ENCODE measurements at places on chromosomes 1 and 21.

GRCh38 chr1:18481190-18481920, 625 bp downstream of the KLHDC7A start:
- peak overlapping the region; percentile 10 for H3K4me3 ChIP-seq
- peak overlapping the region; percentile 73 for H3K27ac ChIP-seq
- DNase-seq, result no peak
- H3K4me1 ChIP-seq, result peaks cover 11% of the 10 kb centered on the region

GRCh38 chr1:110214454-110215404, 4.6 kb downstream of the KCNC4 start:
- H3K27ac ChIP-seq, result no peak overlapping the region
- H3K27me3 ChIP-seq, result no peaks in the 10 kb centered on the region
- no peaks in the 10 kb centered on the region for H3K36me3 ChIP-seq
- H3K4me1 ChIP-seq, result peaks cover 13% of the 10 kb centered on the region
- no peak for DNase-seq

DNA sequence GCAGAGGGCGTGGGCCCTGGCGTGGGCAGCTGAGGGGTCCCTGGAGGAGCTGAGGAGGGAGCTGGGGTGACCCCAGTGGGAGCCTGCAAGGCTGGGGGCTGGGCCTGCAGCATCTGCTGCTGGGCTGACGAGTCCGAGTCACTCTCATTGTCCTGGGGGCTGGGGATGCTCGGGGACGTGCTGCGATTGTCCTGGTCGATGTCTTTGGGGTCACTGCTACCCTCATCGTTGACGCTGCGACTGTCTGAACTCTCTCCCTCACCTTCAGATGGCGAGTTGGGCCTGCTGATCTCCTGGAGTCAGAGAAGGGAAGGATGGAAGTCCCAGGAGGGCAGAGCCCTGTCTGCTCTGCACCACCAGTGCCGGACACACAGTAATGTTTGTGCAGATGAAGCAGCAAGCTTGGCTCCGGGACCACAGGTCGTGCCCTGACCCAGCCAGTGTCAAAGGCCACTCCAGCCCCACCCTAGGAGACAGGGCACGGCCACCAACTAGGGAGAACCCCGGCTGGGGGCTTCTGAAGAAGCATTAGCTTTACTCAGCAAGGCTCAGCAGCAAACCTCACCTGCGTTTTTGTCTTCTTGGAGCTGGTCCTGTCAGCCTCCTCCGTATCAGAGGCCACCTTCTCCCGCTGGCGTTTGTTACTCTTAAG, 43.4 kb downstream of the SLC45A1 start:
- H3K4me3 ChIP-seq, result no peak overlapping the region
- H3K27me3 ChIP-seq, result no peaks in the 10 kb centered on the region
- no peak overlapping the region for H3K27ac ChIP-seq
- H3K4me1 ChIP-seq, result peaks cover 14% of the 10 kb centered on the region
- peaks cover 96% of the 10 kb centered on the region for H3K36me3 ChIP-seq

DNA sequence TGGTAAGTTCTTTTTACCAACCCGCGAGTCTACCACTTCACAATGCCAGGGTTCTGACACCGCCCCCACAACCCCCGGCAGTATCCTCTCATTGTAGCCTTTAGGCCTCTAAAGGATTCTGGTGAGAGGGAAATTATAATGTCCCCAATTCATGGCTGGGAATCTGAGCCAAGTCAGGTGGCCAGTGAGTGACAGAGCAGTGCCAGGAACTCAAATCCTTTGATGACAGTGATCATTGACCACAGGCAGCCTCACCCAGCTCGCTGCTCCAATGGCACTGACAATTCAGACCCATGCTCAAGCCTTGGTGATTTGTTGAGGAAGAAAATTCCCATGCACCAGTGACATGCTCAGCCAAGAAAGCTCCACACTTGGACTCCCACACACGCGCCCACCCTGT, 63.4 kb upstream of the CSF1 start:
- H3K36me3 ChIP-seq, result no peaks in the 10 kb centered on the region
- no peak for DNase-seq
- no peak overlapping the region for H3K4me3 ChIP-seq
- H3K4me1 ChIP-seq, result no peaks in the 10 kb centered on the region
- no peak overlapping the region for H3K27ac ChIP-seq

GRCh38 chr1:176790786-176791185, 327.8 kb downstream of the PAPPA2 start:
- H3K27me3 ChIP-seq, result no peaks in the 10 kb centered on the region
- no peak overlapping the region for H3K4me3 ChIP-seq
- no peaks in the 10 kb centered on the region for H3K4me1 ChIP-seq
- no peaks in the 10 kb centered on the region for H3K36me3 ChIP-seq
- H3K27ac ChIP-seq, result no peak overlapping the region

DNA sequence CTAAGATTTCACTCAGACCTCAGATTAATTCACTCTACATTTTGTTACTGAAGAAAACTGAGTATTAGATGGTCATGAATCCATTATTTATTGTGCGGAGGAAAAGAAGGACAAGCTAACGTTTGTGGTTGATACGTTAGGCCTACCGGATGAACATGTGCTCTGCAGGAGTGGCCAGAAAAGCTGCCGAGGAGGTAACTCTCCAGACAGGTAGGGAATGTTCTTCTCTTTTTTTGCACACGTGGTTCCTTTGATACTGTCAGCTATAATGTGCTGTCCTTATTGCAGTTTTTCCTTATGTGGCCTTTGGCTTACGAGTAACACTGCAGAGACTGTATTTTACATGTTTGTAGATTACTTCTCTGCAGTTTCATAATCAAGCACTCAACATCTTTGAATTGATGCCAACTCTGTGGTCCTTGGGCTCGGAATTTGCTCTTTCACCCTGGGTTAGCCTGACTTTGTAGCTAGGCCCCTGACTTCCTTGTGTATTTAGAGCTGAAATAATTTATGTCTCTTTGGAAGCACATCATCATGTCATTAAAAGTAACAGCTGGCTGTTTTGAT, 13.6 kb downstream of the MTR start:
- no peak overlapping the region for H3K27ac ChIP-seq
- peaks cover 12% of the 10 kb centered on the region for H3K4me1 ChIP-seq
- peaks cover 76% of the 10 kb centered on the region for H3K36me3 ChIP-seq
- no peak overlapping the region for H3K4me3 ChIP-seq

DNA sequence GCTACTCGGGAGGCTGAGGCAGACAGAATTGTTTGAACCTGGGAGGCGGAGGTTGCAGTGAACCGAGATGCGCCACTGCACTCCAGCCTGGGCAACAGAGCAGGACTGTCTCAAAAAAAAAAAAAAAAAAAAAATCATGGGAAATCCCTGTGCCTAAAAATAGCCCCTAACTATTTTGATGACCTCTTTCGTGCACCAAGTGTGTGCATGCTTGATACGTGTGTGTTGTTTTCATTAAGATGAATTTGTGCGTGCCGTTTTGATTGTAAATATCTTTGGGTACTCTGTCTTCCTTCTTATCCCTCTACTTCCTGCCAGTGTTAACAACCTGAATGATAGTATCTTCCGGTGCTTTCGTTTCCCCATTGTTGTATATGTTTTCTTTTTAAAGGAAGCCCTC, 9.8 kb downstream of the CACYBP start:
- peaks cover 91% of the 10 kb centered on the region for H3K36me3 ChIP-seq
- H3K4me3 ChIP-seq, result no peak overlapping the region
- H3K4me1 ChIP-seq, result no peaks in the 10 kb centered on the region
- H3K27ac ChIP-seq, result no peak overlapping the region
- no peak for DNase-seq

- no peak overlapping the region for H3K27ac ChIP-seq
- no peak for DNase-seq
- H3K4me1 ChIP-seq, result peaks cover 14% of the 10 kb centered on the region
- no peak overlapping the region for H3K4me3 ChIP-seq
Observed at GRCh38 chr21:42465008-42465802, 30.8 kb downstream of the RSPH1 start.

DNA sequence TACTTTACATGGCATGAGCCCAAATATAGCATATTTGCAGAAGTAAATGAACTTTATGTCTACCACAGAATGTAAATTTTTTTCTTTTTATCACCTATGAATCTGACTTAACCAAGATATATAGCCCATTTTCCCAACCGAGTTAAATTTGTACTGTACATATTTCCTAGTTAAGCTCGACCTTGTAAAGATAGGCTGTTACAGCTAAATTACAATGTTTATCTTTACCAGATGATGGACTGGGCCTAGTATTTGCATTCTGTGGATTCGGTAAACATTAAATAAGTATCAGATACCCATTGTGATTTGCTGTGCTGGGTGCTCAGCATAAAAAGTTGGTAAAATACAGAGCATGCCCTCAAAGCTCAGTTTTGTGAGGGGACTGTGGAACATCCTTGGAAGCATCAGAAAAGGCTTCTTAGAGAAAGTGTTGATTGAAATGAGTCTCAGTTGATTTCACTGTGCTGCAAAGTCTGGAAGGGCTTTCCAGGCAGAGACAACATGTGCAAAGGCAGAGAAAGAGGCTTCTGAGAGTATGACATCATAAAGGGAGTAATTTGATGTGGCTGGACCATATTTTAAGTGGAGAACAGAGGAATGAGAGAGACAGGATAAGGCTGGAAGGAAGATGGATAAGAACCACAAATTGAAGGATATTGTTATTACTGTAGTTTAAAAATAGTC, 27.4 kb downstream of the MORC3 start:
- H3K4me1 ChIP-seq, result no peaks in the 10 kb centered on the region
- no peak overlapping the region for H3K27ac ChIP-seq
- no peak for DNase-seq
- peaks cover 96% of the 10 kb centered on the region for H3K36me3 ChIP-seq

DNA sequence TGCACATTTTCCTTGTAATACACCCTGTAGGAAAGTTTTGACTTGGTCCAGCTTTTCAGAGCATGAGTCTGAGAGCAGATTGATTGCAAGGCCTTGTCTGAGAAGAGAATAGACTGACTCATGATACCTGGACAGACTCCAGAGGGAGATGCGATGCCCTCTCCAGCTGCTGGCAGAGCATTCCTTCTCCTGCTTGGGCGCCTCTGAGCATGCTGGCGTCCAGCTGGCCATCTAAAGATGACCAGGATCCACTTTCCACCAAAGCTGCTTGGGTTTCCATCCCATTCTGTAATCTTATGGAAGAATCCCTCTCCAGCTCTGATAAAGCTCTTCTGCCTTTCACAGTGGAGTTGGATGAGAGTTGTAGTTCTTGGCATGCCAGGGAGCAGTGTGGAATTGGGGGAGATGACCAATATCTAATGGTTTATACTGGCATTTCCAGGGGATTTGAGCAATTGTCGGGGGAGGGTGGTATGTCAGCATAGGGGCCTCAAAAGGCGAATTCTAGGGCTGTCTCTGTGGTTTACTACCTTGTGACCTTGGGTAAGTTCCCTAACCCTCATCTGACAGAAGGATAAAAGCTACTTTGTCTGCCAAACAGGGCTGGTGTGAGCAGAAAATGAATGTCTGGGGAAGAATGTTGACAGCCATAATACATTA, 19.5 kb downstream of the SZRD1 start:
- H3K4me1 ChIP-seq, result peaks cover 37% of the 10 kb centered on the region
- no peaks in the 10 kb centered on the region for H3K36me3 ChIP-seq
- DNase-seq, result no peak

DNA sequence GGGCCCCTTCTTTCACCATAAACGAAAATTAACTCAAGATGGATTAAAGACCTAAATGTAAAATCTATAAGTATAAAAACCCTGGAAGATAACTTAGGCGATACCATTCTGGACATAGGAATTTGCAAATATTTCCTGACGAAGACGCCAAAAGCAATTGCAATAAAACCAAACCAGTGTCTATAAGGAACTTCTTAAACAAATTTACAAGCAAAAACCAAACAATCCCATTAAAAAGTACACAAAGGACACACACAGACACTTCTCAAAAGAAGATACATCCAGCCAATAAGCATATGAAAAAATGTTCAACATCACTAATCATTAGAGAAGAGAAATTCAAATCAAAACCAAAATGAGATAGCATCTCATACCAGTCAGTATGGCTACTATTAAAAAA, 78.8 kb upstream of the C1orf105 start:
- no peak overlapping the region for H3K27ac ChIP-seq
- peaks cover 11% of the 10 kb centered on the region for H3K4me1 ChIP-seq
- no peak overlapping the region for H3K4me3 ChIP-seq
- no peaks in the 10 kb centered on the region for H3K27me3 ChIP-seq

DNA sequence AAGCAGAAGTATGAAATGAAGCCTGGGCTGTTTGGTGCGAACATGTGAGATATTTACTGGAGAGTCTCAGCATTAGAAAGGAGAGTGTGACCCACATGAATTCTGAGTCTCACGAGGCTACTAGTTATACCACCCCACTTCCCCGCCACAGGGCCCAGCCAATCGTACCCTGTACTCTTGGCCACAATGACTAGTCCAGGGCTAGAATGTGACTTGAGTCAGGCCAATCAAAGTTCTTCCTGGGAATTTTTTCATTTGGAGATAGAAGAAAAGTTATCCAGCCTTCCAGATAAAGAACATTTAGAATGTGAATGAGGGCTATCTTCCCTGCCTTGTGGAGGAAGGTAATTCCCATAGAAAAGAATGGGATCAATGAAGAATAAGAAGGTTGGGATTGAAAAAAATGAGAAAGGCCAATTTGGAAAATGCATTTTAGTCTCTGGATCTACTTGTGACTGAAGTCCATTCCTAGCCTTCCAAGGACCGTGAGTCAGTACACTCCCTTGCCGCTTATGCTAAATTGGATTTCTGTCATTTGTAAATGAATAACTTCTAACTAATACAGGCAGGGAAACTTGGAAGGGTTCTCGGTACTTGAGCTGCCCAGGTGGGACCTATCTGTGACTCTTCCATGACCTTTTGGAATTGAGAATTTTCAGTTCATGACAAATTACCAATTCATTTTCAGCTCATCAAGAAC, 12.3 kb upstream of the RIMKLA start:
- peak overlapping the region; percentile 30 for H3K27ac ChIP-seq
- no peaks in the 10 kb centered on the region for H3K36me3 ChIP-seq
- peaks cover 4% of the 10 kb centered on the region for H3K27me3 ChIP-seq
- no peaks in the 10 kb centered on the region for H3K4me1 ChIP-seq

- H3K36me3 ChIP-seq, result no peaks in the 10 kb centered on the region
- no peak overlapping the region for H3K27ac ChIP-seq
- H3K4me3 ChIP-seq, result no peak overlapping the region
- H3K27me3 ChIP-seq, result no peaks in the 10 kb centered on the region
- no peaks in the 10 kb centered on the region for H3K4me1 ChIP-seq
- no peak for DNase-seq
Observed at GRCh38 chr1:209554761-209555611, 28.5 kb upstream of the CAMK1G start.

DNA sequence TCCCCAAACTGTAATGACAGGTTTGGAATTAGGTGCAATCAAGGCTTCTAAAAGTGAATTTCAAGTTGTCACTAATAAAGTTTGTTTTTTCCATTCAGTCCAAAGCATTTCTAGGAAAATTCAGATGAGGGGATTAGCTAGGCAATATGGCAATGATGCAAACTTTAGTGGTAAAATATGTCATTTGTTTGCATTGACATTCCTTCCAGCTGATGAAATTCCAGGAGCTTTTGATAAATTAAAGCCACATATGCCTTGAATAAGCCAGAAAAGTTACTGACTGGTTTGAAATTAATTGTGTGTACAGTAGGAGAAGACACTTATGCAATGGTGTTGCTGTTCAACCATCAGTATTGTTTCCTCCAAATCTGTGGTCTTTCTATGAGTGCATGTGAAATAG, 57.8 kb downstream of the MROH9 start:
- H3K27me3 ChIP-seq, result no peaks in the 10 kb centered on the region
- no peaks in the 10 kb centered on the region for H3K36me3 ChIP-seq
- DNase-seq, result no peak
- H3K4me1 ChIP-seq, result no peaks in the 10 kb centered on the region
- no peak overlapping the region for H3K4me3 ChIP-seq
- H3K27ac ChIP-seq, result no peak overlapping the region

GRCh38 chr1:24020025-24020424, 39.9 kb upstream of the SRSF10 start:
- H3K27me3 ChIP-seq, result no peaks in the 10 kb centered on the region
- H3K36me3 ChIP-seq, result no peaks in the 10 kb centered on the region
- H3K4me3 ChIP-seq, result no peak overlapping the region
- peak overlapping the region; percentile 96 for H3K27ac ChIP-seq
- peaks cover 36% of the 10 kb centered on the region for H3K4me1 ChIP-seq
- no peak for DNase-seq
